HCEC 1CT (cell line): ENCODE measurements at places on chromosomes 2 and 18.
A peak's percentile ranks its signal among the peaks of the same experiment; 100 is the strongest.

GRCh38 chr2:201633661-201634249 is 9.5 kb downstream of the TMEM237 start:
- DNase-seq = no peak

GRCh38 chr18:77079954-77080682 is 52.5 kb downstream of the MBP start:
- DNase-seq = no peak

- DNase-seq = no peak
Measured at GRCh38 chr18:73232933-73233332, 365.1 kb upstream of the NETO1 start.

DNA sequence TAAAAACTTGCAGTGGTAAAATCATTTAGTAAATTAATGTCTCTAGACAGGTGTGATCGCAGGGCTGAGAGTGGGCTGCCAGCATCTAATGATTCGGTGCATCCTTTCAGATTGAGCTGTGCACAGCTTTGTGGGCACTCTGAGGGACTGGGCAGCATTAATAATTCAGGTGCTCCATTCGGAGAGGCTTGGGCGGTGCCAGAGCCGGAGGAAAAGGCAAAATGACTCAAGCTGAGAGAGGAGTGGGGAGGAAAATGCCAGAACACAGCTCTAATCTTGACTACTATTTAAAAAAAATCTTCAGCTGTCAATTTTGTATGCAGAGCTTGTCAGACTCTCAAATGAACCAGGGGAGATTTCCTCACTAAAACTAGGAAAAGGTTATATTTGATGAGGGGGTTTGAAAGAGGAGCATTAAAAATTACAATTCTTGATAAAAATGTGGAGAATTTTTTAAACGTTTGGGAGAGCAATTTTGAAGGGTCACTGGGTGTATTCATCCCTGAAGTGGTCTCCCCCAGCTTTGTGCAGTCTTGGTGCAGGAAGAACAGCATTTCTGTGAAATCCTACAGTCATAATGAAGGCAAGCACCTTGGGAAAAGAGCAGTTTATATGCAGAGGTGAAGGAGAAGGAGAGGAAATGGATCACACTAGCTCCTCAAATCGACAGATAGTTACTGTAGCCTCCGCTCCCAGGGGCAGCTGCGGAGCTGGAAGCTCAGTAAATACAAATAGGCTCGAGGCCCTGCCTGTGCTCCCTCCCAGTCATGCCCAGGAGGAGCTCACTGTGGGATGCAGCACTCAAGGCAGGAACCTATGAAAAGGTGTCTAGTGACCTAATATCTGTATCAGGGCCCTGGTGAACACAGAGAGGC is 535.4 kb upstream of the RAB6C start:
- no peak for DNase-seq

- no peak for DNase-seq
Measured at GRCh38 chr2:213015387-213016165, 135.8 kb downstream of the IKZF2 start.

GRCh38 chr18:79720359-79720733 is 40.7 kb downstream of the CTDP1 start:
- DNase-seq = no peak

GRCh38 chr18:63970809-63971205 is 926 bp downstream of the SERPINB8 start:
- peak; percentile 22 for DNase-seq

DNA sequence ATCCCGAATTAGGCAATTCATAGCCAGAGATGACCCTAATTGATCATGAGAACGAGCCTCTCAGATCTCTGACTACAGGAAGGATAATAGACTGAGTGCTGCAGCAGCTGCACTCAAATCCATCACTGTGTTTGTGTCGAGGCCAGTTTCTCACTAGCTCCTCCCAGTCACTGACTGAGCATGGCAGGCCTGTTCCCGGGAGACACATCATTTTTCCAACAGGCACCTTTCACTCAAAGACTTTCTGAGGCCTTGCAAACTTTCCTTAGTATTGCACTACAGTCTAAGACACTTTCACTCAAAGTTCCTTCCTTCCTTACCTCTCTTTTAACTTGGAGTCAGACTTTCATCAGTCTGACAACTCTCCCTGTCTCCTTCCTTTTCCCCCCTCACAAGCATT is 13.7 kb downstream of the SOS1 start:
- DNase-seq = peak; percentile 35

- DNase-seq = no peak
Measured at GRCh38 chr2:95700519-95700918, 108.7 kb downstream of the TRIM43 start.

DNA sequence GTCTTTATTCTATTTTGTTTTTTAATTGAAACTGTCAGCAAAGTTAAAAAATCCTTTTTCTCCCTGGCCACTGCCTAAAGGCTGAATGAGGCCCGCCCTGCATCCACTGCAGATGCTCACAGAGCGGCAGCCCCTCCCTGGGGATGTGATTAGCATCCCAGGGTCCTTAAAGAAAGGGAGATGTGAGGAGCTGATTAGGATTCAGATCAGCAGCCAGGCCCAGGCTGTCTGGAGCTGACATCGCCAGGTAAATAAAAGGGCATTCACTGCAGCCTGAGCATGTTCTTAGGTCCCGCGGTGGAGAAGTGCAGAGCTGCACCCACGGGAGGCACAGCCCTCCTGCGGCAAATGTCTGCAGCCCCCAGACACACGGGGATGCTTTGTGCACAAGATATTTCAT is 83.8 kb downstream of the LONRF2 start:
- no peak for DNase-seq

- peak; percentile 56 for DNase-seq
Measured at GRCh38 chr2:165440367-165440766, 29.1 kb upstream of the CSRNP3 start.

DNA sequence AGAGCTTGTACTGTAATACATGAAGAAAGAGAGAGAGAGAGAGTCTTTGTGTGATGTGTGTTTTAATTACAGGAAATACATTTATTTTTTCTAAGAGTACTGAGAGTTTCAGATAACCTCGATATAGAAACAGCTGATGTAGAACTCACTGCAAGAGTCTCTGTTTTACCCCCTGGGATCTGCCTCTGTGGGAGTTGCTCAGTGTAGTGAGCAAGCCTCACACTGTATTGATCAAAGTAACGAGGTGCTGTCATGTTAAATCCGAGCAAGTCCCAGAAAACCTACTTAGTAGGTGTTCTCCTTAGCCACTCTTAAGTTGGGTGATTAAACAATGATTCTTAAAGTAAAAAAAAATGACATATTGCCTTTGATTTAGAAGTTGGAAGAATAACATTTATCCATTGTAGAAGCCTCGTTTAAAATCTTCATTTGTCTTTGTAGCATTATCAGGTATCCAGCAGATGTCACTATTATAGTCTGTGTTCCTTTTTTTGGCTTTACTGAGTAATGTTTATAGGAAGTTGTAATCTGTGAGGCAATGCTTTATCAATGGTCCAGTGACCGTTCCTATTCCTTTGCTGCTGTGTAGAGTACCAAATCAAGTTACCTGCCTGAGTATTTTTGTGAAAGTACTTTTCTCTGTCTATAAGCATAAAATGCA is 219.0 kb downstream of the MYO3B start:
- peak; percentile 20 for DNase-seq

GRCh38 chr2:65737452-65738011 is 305.1 kb upstream of the SPRED2 start:
- no peak for DNase-seq

DNA sequence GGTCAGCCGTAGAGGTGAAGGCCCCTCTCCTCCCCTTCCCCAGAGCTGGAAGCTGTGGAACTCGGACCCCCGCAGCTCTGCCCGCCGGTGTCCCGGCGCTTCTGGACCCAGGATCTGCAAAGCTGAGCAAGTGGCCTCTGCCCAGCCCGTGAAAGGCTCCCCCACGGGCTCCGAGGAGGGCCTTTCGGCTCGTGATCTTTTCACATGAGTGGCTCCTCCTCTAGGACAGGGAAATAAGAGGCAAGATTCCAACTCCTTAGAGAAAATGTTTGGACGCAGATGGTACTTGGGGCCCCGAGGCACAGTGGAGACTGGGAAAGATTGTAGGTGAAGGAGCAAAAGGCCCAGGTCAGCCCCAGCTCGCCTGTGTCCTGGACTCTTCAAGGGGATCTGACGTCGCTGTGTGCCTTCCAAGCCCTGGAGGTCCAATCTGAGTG is 48.2 kb upstream of the SP3 start:
- peak; percentile 15 for DNase-seq

GRCh38 chr2:20618468-20618885 is 32.4 kb downstream of the HS1BP3 start:
- DNase-seq = no peak

- DNase-seq = no peak
Measured at GRCh38 chr2:100246163-100247145, 75.8 kb downstream of the LONRF2 start.

DNA sequence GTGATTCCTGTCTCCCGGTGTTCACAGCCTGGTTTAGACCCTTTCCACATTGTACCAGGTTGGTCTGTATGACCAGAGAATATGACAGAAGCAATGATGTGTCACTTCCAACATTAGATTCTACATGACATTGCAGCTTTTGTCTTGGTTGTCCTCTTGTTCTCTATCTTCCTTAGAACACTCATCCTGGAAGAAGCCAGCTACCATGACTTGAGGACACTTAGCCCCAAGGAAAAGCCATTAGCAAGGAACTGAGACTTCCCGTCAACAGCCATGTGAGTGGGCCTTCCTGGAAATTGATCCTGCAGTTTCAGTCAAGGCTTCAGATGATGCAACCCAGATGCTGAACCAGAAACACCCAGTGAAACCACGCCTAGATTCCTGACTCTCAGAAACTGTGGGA is 143.3 kb downstream of the MREG start:
- peak; percentile 63 for DNase-seq

DNA sequence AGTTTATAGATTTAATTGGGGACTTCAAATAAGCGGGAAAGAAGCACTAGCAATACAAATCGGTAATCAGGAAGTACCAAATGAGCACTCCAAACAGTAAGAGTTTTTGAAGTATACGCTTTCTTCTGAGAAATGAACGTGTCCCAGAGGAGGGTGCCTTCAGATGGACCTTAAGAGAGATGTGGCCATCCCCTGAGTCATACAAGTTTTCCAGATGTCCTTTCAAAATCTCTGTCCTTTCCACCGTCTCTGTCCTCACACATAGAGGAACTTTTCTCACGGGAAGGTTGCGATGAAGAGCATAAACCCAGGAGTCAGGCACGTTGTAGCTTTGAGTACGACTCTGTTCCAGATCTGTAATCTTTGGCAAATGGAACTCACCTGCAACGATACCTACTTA is 1.7 kb upstream of the SMAD2 start:
- DNase-seq = no peak

DNA sequence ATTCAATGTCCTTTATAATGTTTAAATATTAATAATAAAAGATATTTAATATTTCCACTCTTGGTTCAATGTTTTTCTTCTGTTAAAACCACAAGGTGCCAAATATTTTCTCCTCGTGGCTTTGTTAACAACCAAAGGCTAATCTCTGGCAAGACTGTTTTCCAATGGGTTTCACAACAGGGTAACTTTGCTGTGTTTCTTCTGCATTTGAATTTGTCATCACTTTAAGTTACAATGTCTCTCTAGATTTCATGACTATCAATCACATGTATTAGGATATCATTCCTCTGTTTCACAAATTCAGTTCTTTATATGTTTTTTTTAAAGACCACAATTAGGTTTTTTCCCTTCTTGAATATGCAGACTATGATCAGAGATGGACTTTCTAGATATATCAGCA is 469.8 kb upstream of the ACVR2A start:
- DNase-seq = no peak

DNA sequence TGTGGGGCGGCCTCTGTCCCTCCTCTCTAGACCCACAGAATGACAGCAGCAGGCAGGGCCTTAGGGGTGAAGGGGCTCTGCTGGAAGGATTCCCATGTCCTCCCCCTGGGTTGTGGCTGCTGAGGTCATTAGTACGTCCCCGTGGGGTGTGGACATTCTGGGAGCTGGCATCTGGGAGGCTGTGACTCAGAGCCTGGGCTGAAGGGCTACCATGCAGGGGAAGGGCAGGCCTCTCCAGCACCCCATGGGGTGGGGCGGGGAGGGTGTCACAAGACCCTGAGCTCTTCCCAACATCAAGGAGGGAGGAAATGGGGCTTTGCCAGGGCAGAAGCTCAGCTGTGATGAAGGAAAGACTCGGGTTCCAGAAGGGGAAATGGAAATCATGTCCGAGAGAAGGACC is 105.8 kb upstream of the SMAD2 start:
- DNase-seq = no peak

DNA sequence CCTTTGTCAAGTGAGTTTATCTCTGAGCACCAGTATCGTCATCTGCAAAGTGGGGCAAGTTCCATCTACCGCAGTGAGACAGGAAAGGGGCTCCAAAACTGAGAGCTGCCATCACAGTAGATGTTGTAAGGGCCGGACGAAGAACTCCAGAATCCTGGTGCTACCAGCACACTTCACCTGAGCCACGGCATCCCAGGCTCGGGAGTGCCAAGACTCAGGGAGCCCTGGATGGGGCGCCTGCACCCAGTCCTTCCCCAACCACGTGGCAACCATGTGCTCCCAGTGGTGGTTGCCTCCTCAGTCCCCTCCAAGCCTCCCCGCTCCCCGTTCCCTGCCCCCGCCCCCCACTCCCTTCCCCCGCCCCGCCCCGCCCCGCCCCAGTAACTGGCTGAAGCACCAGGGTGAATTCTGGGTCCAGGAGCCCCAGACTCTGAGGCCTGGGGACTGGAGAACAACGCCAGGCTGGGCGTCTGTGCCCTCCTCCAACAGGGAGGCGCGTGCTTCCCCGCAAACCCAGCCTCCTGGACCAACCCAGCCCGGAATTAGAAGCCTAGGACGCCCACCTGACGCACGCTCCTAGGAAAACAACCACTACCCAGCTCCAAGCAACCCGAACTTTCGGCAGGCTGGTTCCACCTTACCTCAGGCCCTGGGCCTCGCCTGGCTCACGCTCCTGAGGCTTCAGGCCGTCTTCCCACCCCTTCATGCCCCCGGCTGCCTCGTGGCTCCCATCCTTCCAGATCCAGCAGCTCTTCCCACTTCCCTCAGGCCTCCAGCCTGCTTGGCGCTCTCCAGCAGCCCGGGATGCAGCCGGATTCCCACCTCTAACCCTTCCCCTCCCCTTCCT is 67.6 kb downstream of the LAMA3 start:
- no peak for DNase-seq

GRCh38 chr18:22432657-22433137 is 15.0 kb upstream of the CTAGE1 start:
- DNase-seq = peak; percentile 93

DNA sequence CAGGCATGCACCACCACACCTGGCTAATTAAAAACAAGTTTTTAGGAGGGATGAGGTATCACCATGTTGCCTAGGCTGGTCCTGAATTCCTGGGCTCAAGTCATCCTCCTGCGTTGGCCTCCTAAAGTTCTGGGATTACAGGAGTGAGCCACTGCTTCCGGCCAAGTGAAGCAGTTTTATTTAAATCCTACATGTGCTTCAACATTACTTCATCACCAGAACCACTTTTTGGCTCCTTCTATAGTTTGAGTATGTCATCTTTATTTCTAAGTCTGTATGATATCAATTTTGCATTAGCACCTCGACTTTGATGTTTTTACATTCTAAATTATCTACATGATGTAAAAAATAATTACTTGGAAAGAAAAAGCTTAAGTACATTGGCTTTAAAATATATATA is 144.3 kb downstream of the FMNL2 start:
- no peak for DNase-seq
